ENCODE measurements at places on chromosomes 7 and 10. TPM values are rescaled to one million over a fixed set of nuclear protein-coding genes. Genes with fewer than 3 reads are reported as not detected.

Gene GPR85
- 0.54 TPM for polyA plus RNA-seq

Gene TRIP6
- 90.3 TPM for polyA plus RNA-seq

DNA sequence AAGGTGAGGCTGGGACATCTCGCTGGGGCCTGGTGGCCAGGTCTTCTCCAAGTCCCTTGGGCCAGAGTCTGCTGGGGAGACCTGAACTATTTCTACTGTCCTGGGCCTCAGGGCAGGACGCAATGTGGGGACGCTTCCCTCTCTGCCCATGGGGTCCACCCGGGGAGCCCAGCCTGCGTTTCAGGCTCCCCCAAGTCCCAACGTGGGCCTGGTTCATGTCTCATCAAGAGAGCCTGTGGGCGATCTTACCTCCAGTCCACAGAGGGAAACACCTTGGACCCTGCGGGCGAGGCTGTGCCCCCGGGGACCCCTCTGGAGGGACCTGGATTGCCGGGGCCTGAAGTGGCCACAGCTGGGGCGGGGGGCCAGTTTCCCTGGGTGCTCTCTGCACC, 91.7 kb downstream of the DNAJB6 start:
- peaks cover 6% of the 10 kb centered on the region for H3K4me1 ChIP-seq
- no peaks in the 10 kb centered on the region for H3K27me3 ChIP-seq
- H3K27ac ChIP-seq: no peak overlapping the region
- H3K36me3 ChIP-seq: no peaks in the 10 kb centered on the region
- DNase-seq: no peak

- no peak overlapping the region for H3K4me3 ChIP-seq
- H3K27ac ChIP-seq: no peak overlapping the region
- DNase-seq: no peak
- H3K36me3 ChIP-seq: no peaks in the 10 kb centered on the region
- no peaks in the 10 kb centered on the region for H3K4me1 ChIP-seq
Observed at GRCh38 chr10:4990217-4990616, 13.4 kb downstream of the AKR1C2 start.

GRCh38 chr10:113920875-113921274, 66.4 kb downstream of the NHLRC2 start:
- H3K36me3 ChIP-seq: no peaks in the 10 kb centered on the region
- H3K27ac ChIP-seq: no peak overlapping the region
- peaks cover 21% of the 10 kb centered on the region for H3K4me1 ChIP-seq
